ENCODE measurements at places on chromosomes 12 and 14. TPM values are rescaled to one million over a fixed set of nuclear protein-coding genes. Genes with fewer than 3 reads are reported as not detected.

DNA sequence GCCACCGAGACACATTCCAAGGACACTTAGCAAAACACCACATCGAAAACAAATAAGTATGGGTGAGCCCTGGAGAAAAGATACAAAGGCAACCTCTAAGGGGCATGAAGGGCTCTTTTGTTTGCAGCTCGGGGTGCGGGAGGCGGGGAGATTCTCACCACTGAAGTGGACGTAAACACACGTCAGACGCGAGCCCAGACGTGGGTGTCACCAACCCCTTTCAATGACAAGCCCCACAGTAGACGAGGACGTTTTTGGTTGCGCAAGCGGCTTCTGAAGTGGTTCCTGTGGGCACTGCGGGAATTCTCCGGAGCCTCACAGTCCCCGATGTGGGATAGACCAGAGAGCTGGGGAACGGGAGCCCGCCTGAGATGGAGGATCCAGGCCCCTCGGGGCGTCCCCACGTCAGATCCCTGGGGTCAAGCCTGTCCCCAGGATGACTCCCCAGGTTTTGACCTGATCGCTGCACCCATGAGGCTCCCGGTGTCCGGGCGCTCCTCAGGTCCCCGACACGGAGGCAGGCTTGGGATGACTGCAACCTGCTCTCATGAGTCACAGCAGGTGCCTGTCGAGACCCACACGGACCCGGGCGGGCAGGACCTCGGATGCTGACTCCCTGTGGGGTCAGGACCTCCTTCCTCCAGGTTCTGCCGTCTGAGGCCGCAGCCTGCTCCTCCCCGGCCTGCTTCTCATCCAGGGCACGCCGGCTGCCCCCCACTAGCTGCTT lies 20.3 kb upstream of the ADGRD1 start:
- DNase-seq, result no peak

GRCh38 chr14:64293976-64294671 lies at the start of gene ESR2:
TSS of gene ESR2 (minus strand) at chr14:64294371. CDS start at chr14:64282985, 11,386 bp downstream.
- DNase-seq, result peak; percentile 78

GRCh38 chr14:31937730-31938346 lies 139.3 kb upstream of the ARHGAP5 start:
- DNase-seq, result no peak

GRCh38 chr12:24596768-24597388 lies 352.0 kb downstream of the BCAT1 start:
- DNase-seq, result peak; percentile 59

DNA sequence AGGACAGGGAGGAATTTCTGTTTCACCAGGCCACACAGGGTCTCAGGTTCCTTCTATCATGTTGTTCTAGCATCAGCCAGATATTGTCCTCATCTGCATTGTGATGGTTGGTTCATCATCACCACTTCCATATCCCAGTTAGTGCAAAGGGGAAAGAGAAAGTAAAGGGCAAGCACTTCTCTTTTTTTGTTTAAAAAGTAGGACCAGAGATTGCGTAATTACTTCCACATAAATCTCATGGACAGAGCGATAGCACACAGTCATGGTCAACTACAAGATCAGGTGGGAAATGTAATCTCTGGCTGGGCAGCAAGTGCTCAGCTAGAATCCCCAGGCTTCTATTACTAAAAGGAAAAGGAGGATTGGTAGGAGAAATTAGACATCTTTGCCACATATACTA lies 155.1 kb downstream of the KIF21A start:
- no peak for DNase-seq

- no peak for DNase-seq
Measured at GRCh38 chr12:62361048-62361447, 100.8 kb downstream of the USP15 start.

The TAS2R20 gene
- polyA plus RNA-seq, result 0.33 TPM

The NINJ2 gene
- polyA plus RNA-seq, result 0.07 TPM

DNA sequence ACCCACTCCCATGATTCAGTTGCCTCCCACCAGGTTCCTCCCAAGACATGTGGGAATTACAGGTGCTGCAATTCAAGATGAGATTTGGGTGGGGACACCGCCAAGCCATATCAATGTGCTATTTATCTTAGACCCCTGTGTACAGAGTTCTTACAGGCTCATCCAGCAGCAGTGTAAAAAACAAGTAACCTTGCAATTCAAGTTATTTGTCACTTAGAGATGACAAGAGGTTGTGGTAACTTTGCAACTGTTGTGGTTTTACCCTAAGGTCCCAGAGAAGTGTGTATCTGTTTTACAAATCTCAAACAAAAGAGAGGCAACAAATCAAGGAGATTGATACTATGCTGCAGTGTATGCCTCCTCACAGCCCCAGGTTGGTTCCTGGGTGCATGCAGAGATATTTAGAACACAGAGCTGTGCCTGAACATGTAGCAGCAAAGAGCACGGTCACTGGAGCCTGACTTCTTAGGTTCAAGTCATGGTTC lies 11.5 kb upstream of the HELB start:
- no peak for DNase-seq

GRCh38 chr12:131783915-131784541 lies 44.2 kb upstream of the MMP17 start:
- DNase-seq, result no peak

DNA sequence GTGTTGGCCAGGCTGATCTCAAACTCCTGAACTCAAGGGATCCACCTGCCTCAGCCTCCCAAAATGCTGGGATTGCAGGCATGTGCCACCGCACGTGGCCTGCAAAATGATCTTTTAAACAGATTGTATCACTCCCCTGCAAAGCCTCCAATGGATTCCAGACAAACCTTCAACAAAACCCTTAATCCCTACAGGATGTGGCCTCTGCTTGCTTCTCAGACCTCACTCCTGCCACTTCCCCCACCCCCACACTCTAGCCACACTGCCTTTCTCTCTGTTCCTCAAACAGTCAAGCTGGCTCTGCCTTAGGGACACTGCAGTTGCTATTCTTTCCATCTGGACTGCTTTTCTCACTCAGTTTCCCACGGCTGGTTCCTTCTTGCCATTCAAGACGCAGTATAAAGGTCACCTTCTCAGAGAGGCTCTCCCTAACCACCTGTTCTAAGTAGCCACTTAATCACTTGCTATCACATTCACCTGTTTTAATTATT lies 47.3 kb upstream of the TMED10 start:
- no peak for DNase-seq

The ANKS1B gene
- polyA plus RNA-seq, result 1.8 TPM

All from SK-N-SH (cell line).